ENCODE measurements at places on chromosomes 7 and 10. TPM values are rescaled to one million over a fixed set of nuclear protein-coding genes. Genes with fewer than 3 reads are reported as not detected.
A peak's percentile ranks its signal among the peaks of the same experiment; 100 is the strongest.

The SEMA3A gene
- total RNA-seq = 12.0 TPM

The LRRC18 gene
- 0.96 TPM for total RNA-seq

DNA sequence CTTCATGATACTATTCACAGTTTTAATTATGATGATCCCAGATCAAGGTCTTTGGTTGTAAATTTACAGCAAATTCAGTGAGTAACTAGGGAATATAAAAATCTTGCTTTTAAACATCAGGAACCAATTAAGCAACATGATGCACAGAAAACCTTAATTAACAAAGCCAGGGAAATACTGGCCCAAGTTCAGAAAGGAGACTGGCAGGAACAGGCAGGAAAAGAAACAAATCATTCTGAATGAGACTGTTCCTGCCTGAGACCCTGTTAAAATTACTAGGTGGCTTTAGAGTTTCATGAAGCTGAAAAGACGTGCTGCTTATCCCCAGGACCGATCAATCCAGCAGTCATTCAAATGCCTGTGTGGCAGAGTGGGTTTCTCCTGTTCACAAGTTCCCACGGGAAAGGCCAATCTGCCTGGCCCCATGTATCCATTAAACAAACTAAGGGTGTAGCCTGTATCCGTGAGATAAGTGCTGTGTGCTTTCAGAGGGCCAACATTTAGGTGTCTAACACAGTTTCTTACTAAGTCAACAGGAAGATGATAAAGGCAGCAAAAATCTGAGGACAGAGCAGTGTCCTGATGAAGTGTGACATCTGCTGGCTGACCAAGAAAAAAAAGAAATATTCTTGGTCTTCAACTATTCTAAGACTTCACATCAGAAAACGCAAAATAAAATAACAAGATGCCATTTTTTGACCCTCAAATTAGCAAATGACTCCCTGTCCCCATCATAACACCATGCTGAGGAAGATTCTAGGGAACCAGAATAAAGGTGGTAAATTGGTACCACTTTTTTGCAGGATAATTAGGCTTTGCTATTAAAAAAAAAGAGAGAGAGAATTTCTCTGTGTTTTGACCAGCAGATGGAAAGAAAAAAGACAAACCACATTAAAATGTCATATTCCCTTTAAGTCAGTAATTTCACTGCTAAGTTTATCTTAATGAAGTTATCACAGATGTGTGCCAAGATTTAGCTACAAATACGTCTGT is 34.2 kb downstream of the PUS7 start:
- H3K4me1 ChIP-seq = no peaks in the 10 kb centered on the region
- peaks cover 15% of the 10 kb centered on the region for H3K36me3 ChIP-seq
- peak overlapping the region; percentile 31 for H3K27ac ChIP-seq
- no peaks in the 10 kb centered on the region for H3K27me3 ChIP-seq

DNA sequence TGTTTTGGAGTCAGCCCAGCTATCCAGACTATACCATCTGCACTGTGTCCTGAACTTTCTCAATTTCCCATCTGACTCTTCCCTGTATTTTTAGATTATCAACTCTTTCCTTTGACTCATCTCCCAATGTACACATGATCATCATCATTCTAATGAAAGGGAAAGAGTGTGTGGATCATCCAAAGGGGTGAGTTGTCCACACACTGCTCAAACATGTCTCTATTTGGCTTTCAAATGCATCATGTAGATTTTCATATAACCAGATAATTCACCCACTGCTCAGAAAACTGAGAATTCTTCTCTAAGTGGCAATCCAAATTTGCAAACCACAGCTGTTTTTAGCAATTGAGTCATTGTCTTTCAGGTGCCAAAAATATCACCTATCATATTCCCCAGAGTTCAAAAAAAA is 190.2 kb upstream of the HPS1 start:
- no peaks in the 10 kb centered on the region for H3K36me3 ChIP-seq
- H3K27ac ChIP-seq = no peak overlapping the region
- DNase-seq = no peak

DNA sequence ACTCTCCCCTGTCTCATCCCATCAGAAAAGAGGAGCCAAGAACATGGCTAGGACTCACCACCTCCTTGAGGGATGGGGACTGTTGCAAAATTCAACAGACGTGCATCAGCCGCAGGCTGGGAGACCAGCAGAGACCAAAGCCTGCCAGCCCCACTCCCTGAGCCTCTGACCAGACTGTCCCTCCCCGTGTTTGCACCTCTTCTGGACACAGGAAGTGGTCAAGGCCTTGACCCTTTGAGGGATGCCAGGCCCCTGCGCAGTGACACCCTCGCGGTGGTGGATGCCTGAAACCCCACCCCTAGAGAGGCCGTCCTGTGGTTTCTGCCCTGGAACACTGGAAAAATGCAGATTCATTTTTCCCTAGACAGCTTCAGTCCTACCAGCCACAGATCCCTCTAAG is 128.4 kb upstream of the TCF7L2 start:
- H3K4me3 ChIP-seq = no peak overlapping the region
- H3K27me3 ChIP-seq = no peaks in the 10 kb centered on the region
- DNase-seq = no peak
- no peaks in the 10 kb centered on the region for H3K4me1 ChIP-seq

- H3K4me1 ChIP-seq = no peaks in the 10 kb centered on the region
- H3K4me3 ChIP-seq = no peak overlapping the region
- no peaks in the 10 kb centered on the region for H3K36me3 ChIP-seq
- peak; percentile 47 for DNase-seq
- no peaks in the 10 kb centered on the region for H3K27me3 ChIP-seq
- no peak overlapping the region for H3K27ac ChIP-seq
Measured at GRCh38 chr10:593421-593820, 96.0 kb downstream of the DIP2C start.

- DNase-seq = no peak
- H3K4me3 ChIP-seq = no peak overlapping the region
- no peaks in the 10 kb centered on the region for H3K36me3 ChIP-seq
- no peak overlapping the region for H3K27ac ChIP-seq
Measured at GRCh38 chr7:101390901-101391301, 28.2 kb downstream of the COL26A1 start.

DNA sequence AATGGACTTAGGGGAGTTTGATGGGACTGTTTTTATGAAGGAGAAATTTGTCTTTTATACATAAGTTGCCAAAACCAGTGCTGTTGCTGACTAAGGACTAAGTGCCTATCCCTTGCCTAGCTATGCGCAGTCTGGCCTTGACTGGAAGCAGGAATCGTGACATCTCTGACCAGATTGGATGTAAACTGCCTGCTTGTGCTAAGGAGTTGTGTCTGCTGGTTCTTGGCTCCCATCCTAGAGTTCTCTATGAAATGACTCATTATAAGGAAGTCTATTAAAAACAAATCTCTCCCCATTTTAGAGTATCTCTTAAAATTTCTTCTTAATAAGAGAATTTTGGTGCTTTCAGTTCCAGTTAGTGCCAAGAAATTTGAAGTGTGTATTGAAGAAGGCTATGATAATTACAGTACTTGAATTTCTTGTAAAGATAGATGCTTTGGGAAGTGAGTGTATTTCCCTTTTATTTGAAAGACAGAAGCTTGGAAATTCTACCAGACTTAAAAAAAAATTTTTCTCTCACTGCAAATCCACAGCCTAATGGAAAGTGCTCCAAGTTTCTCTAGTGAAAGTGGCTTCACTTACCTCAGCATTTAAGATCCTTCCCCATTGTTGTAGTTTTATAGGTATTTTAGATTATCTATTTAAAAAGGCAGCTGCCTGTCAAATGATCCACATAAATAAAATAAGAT is 77.6 kb downstream of the BICC1 start:
- peaks cover 10% of the 10 kb centered on the region for H3K4me1 ChIP-seq
- H3K36me3 ChIP-seq = no peaks in the 10 kb centered on the region
- no peak overlapping the region for H3K27ac ChIP-seq
- no peak overlapping the region for H3K4me3 ChIP-seq
- DNase-seq = no peak
- H3K27me3 ChIP-seq = no peaks in the 10 kb centered on the region
